T-helper 9 cell (primary cell): ENCODE measurements at places on chromosomes 6 and 20.

- DNase-seq, result peak; percentile 15
Measured at GRCh38 chr20:53943522-53944291, 126.7 kb downstream of the BCAS1 start.

- no peak for DNase-seq
Measured at GRCh38 chr20:19683188-19683587, 74.9 kb upstream of the RIN2 start.

DNA sequence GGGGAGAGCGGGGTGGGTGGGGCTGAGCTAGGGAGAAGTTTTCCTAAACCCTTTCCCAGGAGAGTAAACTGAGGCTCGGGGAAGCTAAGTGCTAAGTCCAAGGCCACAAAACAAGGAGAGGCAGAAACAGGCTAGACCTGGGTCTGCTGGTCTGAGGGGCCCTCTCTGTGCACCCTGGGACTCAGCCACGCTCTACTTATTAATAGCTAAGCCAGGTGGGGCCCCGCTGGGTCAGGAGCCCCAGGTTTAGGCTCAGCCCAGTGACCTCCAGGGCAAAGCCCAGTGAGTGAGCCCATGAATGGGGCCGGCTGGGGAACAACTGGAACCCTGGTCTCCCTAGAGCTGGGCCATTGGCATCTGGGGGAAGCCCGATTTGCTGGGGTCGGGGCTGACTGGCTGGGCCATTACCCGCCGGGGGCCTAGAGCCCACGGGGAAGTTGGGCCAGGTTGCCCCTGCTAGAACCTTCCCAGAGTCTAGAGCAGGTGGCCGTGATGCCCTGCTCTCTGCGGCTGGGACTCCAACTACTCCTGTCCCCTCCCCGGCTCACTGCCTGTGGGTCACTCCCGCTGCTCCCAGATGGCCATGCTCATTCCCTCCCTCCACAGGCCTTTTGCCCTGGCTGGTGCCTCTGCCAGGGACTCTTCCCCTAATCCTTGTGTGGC is 24.1 kb upstream of the NOL4L start:
- DNase-seq, result no peak

DNA sequence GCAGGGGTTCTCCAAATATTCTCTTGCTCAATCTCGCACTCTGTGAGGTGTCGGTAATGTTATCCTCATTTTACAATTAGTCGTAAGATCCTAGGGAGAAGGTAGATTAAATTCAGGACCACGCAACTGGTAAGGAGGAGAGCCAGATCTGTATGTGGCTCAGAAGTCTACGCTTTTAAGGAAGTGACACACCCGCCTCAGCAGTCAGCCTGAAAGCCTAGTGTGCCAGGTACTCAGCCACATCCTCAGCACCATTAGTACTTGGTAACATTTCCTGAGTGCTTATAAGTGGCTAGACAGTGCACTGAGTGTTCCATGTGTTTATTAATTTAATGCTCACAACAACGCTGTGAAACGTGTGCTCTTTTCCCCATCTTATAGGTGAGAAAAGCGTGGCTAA is 63.7 kb downstream of the DHX35 start:
- DNase-seq, result no peak

- no peak for DNase-seq
Measured at GRCh38 chr6:10403385-10404106, 11.3 kb downstream of the TFAP2A start.

GRCh38 chr20:58647796-58648501 is 3.1 kb upstream of the STX16 start:
- DNase-seq, result no peak

GRCh38 chr6:42808492-42809483 is 26.9 kb downstream of the BICRAL start:
- DNase-seq, result no peak

DNA sequence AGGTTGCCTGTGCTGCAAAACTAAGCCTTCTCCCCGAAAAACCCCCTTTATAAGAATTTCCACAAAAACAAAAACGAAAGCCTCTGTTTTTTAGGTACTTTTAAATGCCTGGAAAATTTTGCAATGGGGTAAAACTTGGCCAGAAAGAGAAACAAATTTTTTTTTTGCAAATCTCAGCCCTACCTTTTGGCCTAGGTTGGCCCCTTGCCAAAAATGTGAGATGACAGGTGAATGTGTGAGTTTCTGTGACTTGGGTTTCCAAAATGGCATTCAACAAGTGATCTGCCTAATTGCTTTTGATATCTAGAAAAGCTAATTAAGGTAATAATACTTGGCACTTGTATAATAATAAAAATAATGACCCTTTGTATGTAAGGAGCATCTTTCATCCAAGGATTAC is 48.4 kb downstream of the MAFB start:
- DNase-seq, result no peak

DNA sequence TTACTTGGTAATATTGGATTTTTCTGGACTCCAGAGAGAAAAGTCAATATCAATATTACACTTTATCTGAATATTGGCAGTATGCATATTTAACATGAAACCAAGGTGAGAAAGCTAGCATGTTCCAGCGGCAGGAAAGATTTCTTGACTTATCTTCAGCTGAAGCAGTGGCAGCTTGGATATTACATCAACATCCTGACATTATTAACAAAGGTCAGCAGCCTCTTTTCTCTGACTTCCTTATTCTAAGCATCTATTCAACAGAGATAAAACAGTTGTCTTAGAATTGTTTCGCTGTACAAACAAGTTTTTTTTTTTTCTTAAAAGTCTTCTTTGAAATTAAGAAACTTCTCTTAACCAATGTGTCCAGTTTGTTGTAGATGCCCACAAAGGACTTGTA is 11.8 kb downstream of the DCBLD1 start:
- no peak for DNase-seq

- DNase-seq, result no peak
Measured at GRCh38 chr6:88705601-88706000, 257.8 kb downstream of the RNGTT start.

- DNase-seq, result no peak
Measured at GRCh38 chr6:50681213-50681824, 32.0 kb upstream of the TFAP2D start.

DNA sequence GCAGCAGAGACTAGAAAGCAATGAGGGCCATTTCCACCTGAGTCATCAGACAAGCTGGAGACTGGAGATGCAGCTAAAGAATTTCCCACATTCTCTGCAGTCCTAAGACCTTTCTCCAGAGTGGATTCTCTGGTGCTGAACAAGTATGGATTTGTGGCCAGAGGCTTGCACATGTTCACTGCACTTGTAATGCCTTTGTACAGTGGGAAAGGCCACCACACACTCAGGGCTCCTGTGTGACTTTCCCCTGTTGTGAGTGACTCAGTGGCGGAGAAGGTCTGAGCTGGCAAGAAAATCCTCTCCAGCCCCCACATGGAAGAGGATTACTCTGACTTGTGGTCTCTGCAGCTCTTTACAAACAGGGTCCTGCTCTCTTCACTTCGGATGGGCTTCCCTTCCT is 192.3 kb downstream of the C6orf118 start:
- no peak for DNase-seq

- no peak for DNase-seq
Measured at GRCh38 chr6:26358511-26358981, 6.5 kb upstream of the BTN3A2 start.

DNA sequence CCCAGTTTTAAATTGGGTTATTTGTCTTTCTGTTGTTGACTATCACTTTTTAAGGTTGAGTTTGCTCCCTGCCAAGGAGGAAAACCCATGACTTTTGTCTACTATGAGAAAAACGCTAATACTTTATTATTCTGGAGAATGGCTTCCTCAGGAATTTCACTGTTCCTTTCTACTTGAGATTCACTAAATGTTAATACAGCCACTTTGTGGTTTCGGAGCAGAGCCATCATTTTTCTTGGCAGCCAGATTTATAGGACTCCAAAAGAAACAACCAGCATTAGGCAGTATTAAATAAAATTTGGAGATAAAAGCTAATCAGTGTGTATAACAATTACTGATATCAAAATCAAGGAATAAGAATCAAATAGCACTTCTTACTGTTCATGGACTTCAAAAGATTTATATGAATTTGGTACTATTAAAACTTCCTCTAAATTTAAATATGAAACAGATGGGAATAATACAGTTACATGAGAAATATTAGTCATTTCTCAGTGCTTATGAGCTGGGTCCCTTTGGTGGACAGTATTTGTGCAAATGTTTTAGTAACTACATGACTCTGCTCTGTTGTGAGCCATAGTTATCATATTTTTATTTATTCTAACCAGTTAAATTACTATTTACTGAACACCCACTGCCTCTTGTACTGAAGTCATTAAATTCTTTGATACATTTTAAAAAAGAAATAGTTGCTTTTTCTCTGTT is 64.1 kb upstream of the FBXO30 start:
- no peak for DNase-seq

DNA sequence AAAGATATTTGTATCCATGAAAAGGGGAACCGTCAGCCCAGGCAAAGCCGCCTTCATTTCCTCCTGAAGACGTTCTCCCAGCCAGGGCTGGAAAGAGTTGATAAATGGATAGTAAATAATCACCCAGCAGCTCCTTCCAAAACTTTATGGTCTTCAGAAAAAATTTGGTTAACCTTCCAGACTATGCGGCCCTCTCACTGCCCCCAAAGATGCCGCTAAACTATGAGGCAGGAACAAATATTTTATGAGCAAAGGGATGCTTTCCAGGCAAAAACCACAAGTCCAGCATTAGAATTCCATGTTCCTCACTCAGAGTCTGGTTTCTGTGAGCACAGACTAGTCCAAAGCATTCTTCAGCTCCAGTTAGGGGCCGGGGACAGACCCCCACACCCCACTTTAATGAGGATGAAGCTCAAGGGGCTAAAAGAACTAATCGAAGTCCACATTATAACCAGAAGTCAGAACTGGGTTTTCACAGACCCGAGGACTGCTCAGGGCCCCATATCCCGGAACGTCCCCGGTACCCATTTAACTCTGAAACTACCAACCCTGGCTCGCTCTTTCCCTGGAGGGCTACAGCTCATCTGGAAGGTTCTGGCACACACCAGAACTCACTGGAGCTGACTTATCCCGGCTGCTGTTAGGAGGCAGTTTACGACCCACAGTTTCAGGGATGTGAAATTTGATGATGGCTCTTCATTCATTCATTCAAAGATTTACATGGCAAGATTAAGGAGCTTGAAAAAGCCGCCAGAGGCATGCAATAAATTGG is 29.4 kb downstream of the BMP7 start:
- DNase-seq, result no peak

GRCh38 chr20:18056174-18057100 is 1.3 kb downstream of the OVOL2 start:
- no peak for DNase-seq

DNA sequence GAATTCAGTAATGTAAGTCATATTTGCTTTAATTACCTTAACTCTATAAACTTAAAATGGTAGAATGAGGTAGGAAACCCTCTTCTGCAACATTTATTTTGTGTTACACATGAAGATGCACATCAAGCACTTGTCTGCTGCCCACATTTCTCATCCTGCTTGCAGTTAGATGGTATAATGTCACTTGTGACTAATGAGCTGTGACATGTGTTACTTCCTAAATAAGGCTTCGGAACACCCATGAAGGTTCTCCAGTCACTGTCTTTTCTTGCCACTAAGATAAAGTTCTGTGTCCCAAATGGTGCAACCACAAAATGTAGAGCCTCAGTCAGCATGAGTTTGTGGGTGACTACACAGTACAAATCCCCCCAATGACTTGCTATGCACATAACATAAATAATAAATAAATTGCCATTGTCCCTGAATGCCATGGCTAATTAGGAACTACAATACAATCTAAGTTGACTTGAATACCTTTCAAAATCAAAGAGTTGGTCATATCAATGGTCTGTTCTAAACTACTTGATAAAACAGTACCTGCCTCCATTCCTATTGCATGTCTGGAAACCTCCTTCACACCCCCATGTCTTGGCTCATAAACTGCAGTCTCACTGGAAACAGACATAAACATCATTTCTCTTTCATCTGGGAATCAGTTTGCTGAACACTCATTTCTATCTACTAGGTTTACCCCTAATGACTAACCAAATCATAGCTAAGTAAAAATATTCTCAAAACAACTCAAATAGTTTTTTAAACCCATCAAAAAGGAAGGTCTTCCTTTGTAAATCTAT is 157.2 kb downstream of the PTPRK start:
- DNase-seq, result no peak

- no peak for DNase-seq
Measured at GRCh38 chr6:17473554-17473953, 80.2 kb downstream of the CAP2 start.

GRCh38 chr6:40854592-40854991 is 184.4 kb downstream of the UNC5CL start:
- no peak for DNase-seq

- no peak for DNase-seq
Measured at GRCh38 chr6:83758533-83758932, 49.6 kb upstream of the SNAP91 start.

- DNase-seq, result no peak
Measured at GRCh38 chr6:52335576-52335975, 26.4 kb upstream of the PAQR8 start.

DNA sequence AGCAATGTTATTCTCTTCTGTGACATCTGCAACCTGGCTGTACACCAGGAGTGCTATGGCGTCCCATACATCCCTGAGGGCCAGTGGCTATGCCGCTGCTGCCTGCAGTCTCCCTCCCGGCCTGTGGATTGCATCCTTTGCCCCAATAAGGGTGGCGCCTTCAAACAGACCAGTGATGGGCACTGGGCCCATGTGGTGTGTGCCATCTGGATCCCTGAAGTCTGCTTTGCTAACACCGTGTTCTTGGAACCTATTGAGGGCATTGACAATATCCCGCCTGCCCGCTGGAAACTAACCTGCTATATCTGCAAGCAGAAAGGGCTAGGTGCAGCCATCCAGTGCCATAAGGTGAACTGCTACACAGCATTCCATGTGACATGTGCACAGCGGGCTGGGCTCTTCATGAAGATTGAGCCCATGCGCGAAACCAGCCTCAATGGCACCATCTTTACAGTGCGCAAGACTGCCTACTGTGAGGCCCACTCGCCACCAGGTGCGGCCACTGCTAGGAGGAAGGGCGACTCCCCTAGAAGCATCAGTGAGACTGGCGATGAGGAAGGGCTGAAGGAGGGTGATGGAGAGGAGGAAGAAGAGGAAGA is 4.6 kb downstream of the BRPF3 start:
- DNase-seq, result no peak

DNA sequence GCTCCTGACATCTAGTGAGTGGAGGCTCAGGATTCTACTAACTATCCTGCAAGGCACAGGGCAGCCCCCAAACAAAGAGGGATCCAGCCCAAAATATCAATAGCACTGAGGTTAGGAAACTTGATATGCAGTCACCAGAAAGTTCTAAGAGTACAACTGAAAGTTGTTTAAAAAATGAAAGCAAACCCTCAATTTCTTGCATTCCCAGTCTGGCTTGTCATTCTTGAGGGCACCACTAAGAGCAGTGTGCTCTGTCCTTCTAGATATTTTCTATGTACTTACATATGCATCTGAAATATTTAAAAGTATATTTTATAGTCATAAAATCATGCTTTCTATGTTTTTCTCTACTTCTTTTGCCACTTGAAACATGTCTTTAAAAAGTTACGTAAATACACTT is 35.9 kb downstream of the CST8 start:
- no peak for DNase-seq

GRCh38 chr6:10837009-10837621 is 1.2 kb downstream of the MAK start:
- DNase-seq, result no peak
